Stimulated activated CD4-positive, alpha-beta T cell treated with anti-CD3 and anti-CD28 coated beads, Interleukin-15, amount 100 ng/mL, for 48 hours (primary cell): ENCODE measurements at places on chromosomes 7 and 10.

DNA sequence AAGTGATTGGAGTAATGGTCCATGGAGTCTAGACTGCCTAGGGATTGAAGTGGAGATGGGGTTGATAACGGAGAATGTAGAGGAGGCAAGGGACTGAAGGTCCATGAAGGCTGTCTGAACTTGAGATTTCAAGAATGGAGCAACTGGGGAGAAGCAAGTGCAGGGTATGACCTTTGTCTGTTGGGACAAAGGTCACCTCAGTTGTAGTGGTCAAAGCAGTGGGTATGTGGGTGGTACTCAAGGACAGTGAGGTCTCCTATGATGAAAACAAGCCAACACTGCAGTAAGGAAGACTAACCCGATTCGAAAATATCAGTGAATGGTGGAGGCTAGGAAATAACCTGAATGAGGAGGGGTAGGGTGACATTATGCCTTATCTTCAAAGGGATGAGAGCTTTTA, 5.4 kb upstream of the DDX21 start:
- no peak for DNase-seq

DNA sequence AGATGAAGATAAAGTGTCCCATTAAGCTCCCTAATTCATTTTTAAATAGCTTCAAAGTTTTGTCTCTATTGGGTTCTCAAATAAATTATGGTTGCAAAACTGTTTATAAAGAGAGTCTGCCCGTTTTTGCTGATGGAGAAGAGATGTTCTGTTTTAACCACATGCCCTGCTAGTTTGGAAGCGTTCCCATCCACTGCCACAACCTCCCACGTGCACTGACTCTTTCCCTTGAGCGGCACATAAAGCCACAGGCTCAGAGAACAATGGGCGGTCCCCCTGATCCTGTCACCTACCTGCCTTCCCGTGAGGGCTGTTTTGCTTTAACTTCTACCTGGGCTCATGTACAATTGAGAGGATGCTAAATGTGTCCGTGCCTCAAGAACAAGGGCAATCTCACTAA, 65.5 kb downstream of the CPVL start:
- DNase-seq = no peak

- no peak for DNase-seq
Observed at GRCh38 chr7:1681581-1681980, 11.5 kb downstream of the ELFN1 start.

DNA sequence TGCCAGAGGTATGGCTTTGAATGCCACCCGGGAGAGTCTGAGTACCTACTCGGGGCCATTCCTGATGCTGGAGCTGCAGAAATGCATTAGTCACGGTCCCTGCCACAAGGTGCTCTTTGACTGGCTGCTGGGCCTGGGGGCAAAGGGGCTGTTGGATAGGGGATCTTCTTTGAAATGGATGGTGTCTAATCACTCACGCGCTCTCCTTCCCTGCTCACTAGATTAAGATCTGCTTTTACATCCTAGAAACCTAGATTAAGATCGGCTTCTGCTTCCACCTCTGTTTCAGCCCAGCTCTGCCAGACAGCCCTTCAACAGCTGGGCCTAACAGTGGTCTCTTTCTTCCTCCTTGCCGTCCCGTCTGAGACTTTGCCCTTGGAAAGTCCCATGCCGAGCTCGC, 57.2 kb downstream of the PAX2 start:
- DNase-seq = no peak

DNA sequence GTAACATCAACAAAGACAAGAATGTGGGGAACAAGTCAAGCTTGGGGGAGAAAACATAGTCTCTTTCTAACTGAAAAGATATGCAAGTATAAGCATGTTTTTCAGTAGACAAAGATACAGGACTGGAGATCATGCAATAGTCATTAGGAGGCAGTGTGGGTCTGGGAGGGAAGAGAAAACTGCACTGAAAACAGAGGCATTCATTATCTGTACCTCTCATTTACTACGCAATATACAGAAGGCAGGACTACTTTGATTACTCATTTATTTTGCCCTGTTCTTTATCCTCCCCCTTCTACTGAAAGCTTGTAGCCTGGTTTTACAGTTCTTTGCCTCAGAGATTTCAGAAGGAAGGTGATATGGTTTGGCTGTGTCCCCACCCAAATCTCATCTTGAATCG, 341.2 kb downstream of the CRPPA start:
- no peak for DNase-seq

DNA sequence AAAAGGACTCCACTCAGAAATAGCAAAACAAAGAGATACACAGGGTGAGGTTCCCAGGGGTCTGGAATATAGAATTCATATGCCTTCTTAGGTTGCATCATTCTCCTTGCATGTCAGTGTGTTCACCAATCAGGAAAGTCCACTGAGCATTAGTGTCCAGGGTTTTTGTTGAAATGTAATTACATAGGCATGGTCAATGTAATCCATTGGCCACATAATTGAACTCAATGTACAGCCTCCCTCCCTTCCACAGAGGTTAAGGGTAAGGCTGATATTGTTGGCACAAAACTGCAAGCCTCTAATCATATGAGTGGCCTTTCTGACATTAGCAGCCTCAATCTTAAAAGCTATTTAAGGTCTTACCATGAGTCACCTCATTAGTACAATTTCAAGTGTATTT, 736.1 kb upstream of the VSTM2A start:
- DNase-seq = no peak

DNA sequence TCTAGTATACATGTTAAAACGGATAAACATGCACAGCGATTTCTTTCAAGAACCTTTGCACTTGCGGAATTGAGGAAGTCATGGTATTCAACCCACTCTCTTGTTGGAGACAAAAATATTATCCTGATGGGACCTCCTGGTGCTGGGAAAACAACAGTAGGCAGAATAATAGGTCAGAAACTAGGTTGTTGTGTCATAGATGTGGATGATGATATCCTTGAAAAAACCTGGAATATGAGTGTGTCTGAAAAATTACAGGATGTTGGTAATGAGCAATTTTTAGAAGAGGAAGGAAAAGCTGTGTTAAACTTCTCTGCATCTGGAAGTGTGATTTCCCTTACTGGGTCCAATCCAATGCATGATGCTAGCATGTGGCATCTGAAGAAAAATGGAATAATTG, 6.9 kb downstream of the THNSL1 start:
- DNase-seq = no peak

GRCh38 chr10:74047304-74047703, 49.4 kb downstream of the VCL start:
- DNase-seq = no peak

DNA sequence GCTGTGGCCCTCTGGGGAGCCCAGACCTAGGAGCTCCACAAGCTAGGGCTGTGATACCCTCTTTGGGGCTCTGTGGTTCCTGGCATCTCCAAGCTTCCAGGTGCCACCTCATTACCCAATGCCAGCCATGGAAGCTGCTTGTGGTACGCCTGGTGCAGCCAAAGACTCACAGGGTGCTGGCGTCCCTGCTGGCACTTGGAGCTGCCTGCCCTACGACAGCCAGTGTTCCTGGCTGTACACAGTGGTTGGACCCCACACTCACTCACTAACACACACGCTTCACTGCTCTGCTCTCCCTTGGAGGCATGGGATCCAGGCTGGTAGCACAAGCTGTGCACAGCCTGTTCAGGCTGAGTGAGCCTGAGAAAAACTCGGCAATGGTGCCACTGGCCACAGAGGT, 894.1 kb upstream of the PHF14 start:
- DNase-seq = no peak

- no peak for DNase-seq
Observed at GRCh38 chr7:24725554-24726241, 31.6 kb downstream of the GSDME start.

DNA sequence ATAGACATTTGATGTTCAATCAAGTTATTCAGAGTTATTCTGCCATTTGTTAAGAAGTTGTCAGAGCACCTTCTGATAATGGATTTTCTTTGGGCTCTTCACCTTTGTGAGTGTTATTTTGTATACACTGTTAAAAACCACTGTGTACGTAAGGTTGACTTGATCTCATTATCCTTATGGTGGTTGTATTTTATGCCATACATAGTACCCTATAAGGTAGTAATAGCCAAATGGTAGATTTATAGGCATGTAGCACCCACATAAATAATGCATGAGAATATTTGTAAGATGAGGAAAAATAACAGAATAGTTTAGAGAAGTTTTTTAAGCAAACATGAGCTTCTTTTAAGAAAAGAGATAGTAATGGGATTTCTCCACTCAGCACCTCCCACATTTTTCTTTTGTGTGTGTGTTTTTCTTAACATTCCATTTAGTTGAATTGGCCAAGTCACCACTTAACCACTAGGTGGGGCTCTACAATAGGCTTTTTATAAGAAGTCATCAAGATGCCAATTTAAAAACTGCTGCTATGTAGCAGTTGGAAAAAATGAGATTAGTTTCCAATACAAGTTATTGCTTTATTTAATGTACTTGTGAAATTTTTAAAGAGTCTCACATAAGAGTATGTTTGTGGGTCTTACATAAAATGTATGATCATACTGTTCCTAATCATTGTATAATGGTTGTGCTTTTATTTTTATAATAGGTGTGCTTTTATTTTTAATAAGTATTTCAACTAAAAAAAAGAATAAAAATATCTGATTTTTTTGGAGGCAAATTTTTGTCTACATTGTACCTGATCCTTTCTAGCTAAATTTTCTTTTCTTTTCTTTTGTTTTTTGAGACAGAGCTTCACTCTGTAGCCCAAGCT, 41.1 kb upstream of the STMP1 start:
- no peak for DNase-seq

- no peak for DNase-seq
Observed at GRCh38 chr10:93758891-93759410, 1.2 kb downstream of the LGI1 start.

- DNase-seq = no peak
Observed at GRCh38 chr10:77556990-77557601, 80.5 kb downstream of the KCNMA1 start.

DNA sequence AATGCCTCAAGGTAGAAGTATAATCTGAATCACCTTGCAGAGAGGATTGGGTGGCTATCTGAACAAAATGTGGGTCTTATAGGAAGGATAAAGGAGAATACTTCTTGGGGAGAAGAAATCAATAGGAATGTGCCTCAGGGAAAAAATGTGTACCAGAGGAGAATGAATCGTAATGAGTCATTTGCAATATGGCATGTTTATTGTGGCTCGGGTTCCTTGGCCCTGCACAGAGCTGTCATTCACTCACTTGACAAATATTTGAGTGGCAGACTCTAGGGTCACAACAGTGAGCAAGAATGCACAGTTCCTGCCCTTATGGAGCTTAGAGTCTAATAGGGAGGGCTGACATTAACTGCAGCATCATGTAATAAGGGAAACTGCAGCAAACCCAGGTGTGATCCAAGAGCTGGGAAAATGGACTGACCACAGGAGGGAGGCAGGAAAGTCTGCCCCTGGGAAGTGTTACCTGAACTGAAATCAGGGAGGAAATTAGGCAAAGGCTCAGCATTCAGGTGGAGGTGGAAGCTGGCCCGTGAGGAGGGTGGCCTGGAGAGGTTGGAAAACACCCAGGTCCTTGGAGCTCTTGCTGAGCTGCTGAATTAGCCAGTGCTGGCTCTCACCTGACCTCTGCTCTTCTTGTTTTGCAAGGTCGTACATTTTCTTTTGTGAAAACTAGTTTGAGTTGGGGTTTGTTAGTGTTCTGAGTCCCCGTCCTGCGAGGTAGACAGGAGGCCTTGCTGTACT, 203.9 kb downstream of the FRMD4A start:
- no peak for DNase-seq

- no peak for DNase-seq
Observed at GRCh38 chr10:127041552-127041951, 136.3 kb downstream of the DOCK1 start.

- DNase-seq = no peak
Observed at GRCh38 chr10:110637558-110638053, 6.5 kb upstream of the RBM20 start.

GRCh38 chr10:95181726-95182125, 12.3 kb upstream of the ACSM6 start:
- no peak for DNase-seq

- DNase-seq = no peak
Observed at GRCh38 chr10:101878869-101879268, 35.3 kb upstream of the KCNIP2 start.

GRCh38 chr10:95445837-95446486, 115.2 kb downstream of the SORBS1 start:
- DNase-seq = peak; percentile 15

- DNase-seq = no peak
Observed at GRCh38 chr10:13496931-13497330, 31.9 kb downstream of the BEND7 start.

DNA sequence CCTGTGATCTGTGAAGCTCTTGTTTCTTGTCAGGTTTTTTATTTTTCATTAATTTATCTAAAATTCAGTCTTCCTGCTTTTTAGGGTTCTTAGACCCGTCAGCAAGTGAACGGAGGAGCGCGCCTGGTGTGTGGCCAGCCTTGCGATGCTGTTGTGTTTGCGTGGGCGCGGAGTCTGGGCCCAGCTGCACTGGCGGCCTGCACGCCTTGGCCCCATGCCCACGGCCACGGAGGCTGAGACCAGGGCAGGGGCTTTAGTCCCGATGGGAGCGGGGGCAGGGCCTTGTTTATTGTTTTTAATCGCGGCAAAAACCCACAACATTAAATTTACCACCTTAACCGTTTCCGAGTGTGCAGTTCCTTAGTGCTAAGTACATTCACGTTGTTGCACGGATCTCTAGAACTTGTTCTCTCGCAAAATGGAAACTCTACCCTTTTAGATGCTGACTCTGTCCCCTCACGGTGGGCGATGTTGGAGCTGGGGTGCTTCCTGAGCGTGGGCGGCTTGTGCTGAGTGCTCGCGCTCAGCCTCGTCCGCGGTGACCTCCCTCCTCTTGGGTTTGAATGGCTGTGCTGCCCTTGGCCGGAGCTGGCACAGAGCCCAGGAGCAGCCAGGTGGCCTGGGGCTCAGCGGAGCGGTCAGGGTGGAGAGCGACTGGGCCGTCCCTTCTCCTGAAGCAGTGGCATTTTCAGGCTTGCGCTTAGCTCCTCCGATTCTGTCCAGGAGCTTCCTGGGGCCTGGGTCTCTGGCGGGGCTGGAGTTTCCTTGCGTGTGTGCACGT, 69.1 kb downstream of the INPP5A start:
- DNase-seq = no peak

DNA sequence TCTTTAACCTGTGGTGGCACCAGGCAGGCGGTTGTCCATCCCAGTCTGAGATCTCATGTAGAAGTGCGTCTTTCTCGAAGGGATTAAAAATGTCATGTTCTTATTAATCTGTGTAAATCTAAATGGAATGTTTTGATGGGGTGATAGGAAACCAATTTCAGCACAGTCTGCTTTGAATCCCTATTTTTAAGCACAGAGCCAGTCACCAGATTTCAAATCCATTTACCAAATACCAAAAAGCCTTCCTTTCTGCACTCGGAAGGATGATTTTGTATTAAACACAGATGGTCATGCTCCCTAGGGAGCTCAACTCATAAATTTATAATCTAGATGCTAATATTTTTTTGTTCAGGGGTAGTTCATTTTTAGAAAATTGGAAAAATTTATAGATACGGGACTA, 160.6 kb upstream of the AOAH start:
- no peak for DNase-seq

GRCh38 chr10:30036341-30036740, 23.0 kb downstream of the JCAD start:
- DNase-seq = no peak
